Stimulated activated CD4-positive, alpha-beta T cell treated with anti-CD3 and anti-CD28 coated beads, TNF-alpha, amount 100 ng/mL, for 48 hours (primary cell): ENCODE measurements at places on chromosomes 13 and 19.

DNA sequence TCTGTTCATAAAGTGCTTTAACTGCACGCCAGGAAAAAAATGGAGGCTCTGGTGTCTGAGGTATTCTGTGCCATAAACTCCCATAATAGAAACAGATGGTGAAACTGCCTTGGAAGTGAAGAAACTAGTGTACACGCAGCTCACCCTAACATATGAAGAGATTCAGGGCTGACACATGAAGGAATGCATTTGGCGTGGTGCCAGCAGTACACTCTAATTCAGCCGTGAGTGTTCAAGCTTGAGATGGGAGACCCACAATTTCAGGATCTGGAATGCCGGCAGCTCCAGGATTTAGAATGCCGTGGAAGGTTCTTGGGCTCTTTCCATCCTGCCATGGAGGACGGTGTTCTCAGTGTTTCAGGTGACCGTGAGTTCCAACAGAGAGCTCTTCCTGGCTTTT lies 478.4 kb downstream of the TSHZ3 start:
- DNase-seq = no peak

- no peak for DNase-seq
These were observed 313.7 kb upstream of the ATXN8OS start for GRCh38 chr13:69793783-69794453.

DNA sequence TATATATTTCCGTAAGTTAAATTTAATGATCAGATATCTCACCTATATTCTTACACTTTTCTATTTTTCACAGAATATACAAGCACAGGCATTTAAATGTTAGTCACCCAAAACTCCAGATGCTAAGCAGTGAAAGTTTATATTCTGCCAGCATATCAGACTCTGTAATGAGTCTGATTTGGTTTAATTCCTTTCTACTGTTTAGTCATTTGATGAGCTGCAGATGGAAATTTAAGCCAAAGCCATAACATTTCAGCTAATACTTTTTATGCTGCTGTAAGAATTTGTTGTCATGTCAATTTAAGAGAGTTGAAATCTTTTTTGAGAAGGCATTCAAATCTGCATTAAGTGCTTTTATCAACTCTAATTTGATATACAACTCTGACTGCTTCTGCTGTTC lies 8.0 kb downstream of the FRY start:
- DNase-seq = no peak

DNA sequence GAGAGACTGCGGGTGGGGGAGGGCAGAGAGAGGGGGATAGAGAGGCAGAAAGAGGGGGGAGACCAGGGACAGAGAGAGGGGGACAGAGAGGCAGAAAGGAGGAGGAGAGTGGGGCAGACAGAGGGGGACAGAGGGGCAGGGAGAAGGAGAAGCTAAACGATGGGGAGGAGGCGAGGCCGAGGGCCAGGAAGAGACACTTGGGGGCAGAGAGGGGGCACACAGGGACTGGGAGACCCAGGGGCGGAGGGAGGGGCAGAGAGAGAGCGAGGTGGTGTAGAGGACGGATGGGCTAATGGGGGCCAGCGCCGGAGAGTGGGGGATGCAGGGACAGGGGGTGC lies 666 bp downstream of the MEIS3 start:
- DNase-seq = no peak

DNA sequence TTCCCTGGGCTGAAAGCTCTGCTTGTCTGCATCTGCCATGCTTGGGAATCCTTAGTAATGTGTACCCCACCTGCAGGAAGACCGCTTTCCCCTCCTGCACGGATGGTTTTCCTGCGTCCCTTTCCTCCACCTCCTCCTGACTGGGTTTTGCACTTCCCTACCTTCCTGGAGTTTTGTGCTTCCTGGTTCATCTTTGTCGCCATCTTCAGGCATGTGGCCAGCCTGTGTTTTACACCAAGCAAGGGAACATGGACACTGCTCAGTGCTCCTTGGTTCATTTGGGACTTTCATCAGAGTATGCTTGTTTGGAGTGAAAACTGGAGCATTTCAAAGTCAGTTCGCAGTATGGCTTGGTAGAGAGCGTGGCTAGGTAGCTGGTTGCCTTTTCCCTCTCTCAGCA lies 30.7 kb downstream of the ERICH6B start:
- DNase-seq = no peak

GRCh38 chr19:45471111-45471930 lies 3.5 kb downstream of the FOSB start:
- DNase-seq = no peak

DNA sequence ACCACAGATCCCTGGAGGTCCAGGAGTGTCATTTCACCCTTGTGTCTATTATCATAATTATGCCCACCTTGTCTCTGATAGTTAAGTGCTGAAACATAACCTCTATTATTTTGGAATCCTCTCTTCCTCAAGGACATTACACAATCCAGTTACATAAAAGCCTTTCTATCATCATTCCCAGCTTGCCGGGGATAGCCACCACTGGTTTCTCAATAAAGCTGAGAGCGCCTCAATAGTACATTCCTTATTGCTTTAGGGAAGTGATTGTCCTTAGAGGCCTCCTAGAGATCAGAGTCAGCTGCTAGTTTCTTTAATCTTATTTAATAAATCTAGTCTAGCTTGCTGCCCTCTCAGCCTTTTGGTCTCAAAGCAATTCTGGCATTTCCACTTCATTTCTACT lies 490.0 kb upstream of the ATXN8OS start:
- DNase-seq = no peak

GRCh38 chr19:8147582-8147978 lies 1.8 kb downstream of the FBN3 start:
- DNase-seq = no peak

GRCh38 chr13:44305286-44305685 lies 68.3 kb upstream of the SERP2 start:
- no peak for DNase-seq

GRCh38 chr19:18109733-18110608 lies 12.4 kb downstream of the MAST3 start:
- DNase-seq = no peak

DNA sequence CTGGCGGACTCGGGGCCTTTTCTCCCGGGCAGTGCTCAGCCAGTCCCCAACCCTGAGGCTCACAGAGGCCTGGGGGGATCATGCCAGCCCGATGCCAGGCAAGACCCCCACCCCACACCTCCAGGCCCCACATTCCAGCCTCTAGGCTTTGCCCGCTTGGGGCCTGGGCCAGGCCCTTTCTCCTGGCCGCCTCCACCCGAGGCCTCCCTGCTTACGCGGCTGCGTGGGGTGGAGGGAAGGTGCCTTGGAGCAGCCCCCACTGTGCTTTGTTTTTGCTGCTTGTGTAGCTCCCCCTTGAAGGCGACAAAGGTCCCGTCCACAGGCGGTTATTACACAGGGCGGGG lies 38.4 kb downstream of the SMIM24 start:
- no peak for DNase-seq

- DNase-seq = no peak
These were observed 4.3 kb upstream of the HAUS5 start for GRCh38 chr19:35608251-35608650.

GRCh38 chr19:1839658-1840540 lies 8.4 kb downstream of the REXO1 start:
- no peak for DNase-seq

- DNase-seq = no peak
These were observed 802.1 kb upstream of the SLITRK6 start for GRCh38 chr13:86601351-86601750.

DNA sequence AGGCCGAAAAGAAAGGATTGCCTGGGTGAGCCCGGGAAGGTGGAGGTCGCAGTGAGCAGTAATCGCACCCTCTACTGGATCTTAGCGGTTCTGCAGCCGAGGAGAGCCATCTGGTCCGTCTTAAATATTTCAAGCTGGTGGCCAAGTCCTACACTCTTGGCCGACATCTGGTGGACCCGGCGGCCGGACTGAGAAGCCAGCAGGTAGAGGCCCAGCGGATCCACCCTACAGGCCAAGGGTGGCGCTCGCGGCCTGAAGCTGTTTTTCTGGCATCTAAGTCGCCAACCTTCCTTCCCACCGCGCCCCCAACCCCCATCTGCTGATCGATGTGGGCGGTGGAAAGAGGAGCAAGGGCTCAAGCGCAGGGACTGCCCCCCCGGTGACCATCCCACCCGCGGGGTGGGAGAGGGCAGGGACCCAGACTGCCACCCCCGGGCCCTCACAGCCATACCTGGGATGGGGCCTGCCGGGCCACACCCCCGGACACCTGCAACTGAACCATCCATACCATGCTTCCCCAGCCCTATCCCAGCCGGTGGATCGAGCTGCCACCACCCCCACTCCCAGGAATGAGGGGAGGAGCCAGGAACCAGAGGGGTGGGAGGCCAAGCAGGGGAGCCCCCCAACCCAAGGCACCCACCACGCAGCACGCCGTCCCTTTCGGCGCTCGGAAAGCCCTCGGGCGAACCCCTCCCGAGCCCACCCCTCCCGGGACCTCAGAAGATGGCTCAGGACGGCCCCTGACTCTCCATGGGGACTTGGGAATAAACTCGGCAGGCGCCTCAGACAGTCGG lies 46.3 kb upstream of the ZNF730 start:
- no peak for DNase-seq

DNA sequence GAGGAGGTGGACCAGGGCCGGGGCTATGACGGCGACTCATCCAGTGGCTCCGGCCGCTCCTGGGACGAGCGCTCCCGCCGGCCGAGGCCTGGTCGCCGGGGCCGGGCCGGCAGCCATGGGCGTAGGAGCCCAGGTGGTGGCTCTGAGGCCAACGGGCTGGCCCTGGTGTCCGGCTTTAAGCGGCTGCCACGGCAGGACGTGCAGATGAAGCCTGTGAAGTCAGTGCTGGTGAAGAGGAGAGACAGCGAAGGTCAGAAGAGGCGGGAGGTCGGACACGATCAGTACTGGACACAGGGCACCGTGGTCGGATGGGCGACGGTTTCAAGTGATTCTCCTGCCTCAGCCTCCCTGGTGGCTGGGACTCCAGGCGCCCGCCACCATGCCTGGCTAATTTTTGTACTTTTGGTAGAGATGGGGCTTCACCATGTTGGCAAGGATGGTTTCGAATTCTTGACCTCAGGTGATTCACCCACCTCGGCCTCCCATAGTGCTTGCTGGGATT lies 22.3 kb downstream of the TJP3 start:
- no peak for DNase-seq

GRCh38 chr19:610801-611480 lies 21.3 kb downstream of the HCN2 start:
- DNase-seq = no peak

DNA sequence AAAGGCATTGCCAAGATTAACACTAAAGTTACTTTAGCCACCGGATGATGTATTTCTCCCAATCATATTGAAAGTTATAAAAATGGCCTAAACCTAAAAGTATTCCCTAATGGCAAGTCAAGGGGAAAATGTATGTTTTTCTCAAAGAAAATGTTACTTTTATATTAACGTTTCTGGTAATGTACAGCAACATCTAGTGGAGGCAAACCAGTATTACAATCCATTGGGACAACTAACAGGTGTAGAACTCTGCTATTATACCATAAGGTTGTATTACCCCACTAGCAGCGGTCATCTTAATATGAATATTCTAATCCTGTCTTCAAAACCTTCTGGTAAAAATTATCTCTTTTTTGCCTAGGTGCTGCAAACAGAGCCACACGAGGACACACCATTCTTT lies 69.2 kb downstream of the ZNF100 start:
- DNase-seq = no peak

GRCh38 chr13:59303433-59303832 lies 860.3 kb downstream of the DIAPH3 start:
- no peak for DNase-seq

GRCh38 chr13:112111239-112111857 lies 44.4 kb downstream of the SOX1 start:
- DNase-seq = no peak

DNA sequence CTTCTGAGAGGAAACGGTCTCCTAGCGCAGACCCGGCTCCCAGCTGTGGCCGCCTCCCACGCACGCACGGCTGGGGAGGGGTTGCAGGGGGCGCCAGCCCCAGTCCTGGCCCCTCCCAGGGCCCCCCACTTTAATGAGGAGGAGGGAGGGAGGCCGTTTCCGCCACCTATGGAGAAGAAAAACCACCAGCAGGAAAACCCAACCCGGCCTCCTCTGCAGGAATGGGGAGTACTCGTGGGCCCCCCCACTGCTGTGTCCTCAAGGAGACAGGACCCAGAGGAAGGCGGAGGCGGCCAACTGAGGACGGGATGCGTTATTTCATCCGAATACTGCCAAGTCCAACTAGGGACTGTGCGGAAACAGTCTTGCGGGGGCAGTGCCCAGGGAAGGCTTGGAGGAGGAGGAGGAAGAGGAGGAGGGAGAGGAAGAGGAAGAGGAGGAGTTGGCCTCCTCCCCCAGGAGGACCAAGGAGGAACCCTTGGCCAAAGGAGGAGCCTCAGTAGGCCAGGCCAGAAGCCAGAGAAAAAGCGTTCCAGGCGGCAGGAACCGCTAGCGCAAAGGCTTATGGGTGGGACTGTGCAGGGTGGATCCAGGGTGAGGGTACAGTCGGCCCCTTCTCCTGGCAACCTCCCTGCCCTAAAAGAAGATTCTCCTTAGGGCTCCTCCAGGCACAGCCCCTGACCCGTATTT lies 3.9 kb upstream of the SSBP4 start:
- no peak for DNase-seq

DNA sequence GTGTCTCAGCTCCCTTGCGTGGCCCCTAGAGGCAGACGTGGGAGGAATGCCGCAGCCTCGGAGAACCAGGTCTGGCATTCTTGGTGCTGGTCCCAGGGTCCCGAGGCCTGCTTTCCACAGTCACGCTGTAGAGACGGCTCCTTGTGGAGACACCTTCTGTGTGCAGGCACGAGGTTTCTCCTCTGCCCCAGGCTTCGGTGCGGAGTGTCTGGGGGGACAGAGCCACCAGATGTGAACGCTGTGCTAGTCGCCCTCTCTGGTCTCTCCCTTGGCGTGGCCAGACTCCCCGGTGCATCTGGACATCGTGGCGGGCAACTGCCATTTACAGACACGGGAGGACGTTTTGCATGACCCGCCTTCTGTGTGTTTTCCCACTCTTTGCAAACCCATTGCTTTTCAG lies 7.5 kb upstream of the TMEM255B start:
- no peak for DNase-seq

- no peak for DNase-seq
These were observed 29.7 kb upstream of the KL start for GRCh38 chr13:32986552-32986951.

DNA sequence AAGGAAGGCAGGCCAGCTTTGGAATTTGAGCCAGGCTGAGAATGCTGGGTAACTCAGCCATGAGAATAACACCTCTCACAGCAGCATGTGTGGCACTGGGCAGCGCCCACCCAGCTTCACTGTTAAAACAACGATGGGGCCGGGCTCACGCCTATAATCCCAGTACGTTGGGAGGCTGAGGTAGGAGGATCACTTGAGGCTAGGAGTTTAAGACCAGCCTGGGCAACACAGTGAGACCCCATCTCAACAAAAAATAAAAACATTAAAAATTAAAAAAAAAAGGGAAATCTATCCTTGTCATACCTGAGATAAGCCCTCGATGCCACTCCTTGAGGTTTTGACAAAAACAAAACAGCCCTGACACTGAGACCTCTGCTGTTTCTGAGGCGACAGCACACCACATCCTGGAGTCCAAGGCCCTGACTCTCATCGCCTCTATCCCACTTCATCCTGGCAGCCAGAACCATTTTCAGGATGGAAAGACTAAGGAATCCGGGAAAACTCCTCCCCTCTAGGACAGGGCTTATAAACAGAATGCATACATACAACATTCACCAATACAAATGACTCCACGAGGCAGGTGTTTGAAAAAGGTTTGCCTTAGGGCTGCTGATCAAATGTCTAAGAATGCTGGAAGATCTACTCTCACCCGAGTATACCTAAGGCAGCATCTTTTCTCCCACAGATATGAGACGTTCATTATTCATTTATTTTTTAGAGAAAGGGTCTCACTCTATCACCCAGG lies 22.6 kb upstream of the TIMM44 start:
- DNase-seq = no peak
